AG10803 (cell line): ENCODE measurements at places on chromosomes 3 and 15.

DNA sequence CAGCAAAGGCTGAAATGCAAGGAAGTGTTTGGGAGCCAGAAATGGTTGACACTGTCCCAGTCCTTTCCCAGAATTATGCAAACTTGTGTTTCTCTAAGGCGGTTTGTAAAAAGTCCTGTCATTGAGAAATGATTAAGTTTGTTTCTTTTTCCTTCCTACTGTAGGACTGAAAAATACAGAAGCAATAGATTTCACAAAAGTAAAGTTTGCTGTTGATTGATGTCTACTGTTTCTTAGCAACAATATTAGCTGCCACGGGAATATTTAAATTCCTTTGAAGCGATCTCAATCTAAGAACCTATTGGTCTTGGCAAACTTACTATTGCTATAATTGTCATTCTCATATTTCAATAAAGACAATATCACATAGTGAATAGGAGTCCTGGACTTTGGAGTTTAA is 100.7 kb upstream of the IL12A start:
- no peak for DNase-seq

- DNase-seq = no peak
Observed at GRCh38 chr15:69450968-69451695, 1.5 kb upstream of the RPLP1 start.

- DNase-seq = no peak
Observed at GRCh38 chr3:114307832-114308231, 14.0 kb downstream of the TIGIT start.

DNA sequence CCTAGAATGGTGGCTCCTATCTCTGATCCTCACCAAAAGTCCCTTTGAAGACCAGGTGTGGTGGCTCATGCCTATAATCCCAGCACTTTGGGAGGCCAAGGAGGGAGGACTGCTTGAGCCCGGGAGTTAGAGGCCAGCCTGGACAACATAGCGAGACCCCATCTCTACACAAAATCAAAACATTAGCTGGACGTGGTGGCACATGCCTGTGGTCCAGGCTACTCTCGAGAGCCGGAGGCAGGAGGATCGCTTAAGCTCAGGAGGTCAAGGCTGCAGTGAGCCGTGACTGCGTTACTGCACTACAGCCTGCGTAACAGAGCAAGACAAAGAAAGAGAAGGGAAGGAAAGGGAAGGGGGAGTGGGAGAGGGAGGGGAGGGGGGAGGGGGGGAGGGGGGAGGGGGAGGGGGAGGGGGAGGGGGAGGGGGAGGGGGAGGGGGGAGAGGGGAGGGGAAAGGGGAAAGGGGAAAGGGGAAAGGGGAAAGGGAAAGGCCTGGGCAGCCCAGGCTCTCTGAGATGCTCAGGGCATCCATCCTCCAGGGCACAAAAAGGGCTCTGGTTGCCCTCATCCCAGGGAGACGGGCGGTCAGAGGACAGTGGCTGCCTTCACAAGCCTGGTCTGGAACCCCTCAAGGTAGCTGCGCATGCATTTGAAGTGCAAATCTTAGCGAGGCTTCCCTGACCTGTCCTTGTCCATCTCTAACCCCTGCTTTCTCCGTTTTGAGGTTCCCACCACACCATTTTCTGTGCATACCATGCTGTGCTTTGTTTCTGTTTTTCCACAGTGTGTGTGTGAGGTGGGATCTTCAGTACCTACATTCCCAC is 76.1 kb downstream of the LDHAL6B start:
- DNase-seq = no peak

DNA sequence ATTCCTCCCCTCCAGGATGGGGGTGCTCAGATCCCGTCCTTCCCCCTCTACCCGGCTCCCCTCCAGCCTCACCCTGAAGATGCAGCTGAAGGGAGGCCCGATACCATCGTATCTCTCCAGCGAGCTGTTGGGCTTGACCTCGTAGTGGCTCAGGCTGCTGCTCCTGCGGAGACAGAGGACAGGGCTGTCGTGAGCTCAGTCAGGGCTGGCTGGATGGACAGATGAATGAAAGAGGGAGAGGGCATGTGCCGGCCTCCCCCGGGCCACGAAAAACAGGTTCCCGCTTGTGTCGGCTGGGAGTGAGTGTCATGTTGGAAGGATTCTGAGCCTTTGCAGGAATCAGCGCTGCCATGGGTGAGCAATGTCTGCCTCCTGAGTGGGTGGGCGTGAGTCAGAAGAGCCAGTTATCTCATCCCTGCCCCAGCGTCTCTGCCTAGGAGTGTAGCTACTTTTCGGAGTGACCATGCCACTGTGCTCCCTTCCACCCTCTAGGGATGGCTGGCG is 35.2 kb downstream of the FEM1B start:
- DNase-seq = no peak

- peak; percentile 41 for DNase-seq
Observed at GRCh38 chr3:133532951-133533350, 40.5 kb upstream of the CDV3 start.

GRCh38 chr15:31852933-31853799 is 177.1 kb upstream of the CHRNA7 start:
- DNase-seq = no peak

DNA sequence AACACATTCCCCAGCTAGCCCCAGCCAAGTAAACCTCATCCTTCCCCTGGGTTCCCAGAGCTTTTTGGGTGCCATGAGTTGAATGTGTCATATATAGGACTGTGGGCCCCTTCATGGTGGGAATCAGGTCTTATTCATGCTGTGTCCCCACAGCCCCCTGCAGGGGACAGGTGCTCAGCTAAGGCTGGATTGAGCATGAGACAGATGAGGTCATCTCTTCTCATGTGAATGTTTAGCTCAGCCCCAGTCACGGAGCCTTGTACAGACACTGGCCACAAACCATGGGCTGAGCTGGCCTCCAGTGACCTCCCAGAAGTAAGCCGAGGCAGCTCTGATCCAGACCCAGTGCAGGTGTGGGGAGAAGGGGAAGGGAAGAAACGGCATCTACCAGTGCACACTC is 70.7 kb downstream of the C3orf70 start:
- DNase-seq = no peak
